ENCODE measurements at places on chromosomes 2 and 18. TPM values are rescaled to one million over a fixed set of nuclear protein-coding genes. Genes with fewer than 3 reads are reported as not detected.

The FBXO41 gene
- total RNA-seq, result 4.0 TPM

DNA sequence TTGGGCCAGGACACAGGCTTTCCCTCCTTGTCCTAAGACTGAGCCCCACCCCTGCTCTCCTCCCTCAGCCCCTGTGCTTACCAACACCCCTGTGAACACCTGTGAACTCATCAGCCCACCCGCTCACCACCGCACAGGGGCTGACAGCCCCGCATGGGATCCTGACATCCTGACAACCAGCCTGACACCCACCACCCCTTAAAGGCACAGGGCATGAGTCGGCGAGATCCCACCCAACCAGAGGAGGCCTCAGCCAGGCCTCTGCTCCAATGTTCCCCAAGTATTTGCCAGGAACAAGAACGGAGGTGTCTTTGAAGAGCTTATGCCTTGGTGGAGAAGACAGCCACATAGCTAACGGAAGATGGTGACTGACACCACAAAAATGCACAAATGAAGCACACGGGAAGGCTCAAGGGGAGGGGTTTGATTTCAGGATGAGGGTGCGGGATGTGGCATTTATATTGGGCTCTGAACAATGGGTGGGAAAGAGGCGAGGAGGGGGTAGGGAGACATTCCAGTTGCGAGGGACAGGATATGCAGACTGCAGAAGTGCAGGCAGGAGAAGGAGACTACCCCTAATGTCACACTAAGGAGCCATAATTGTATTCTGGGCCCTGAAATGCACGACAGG, 11.0 kb downstream of the RAB11FIP5 start:
- DNase-seq, result peak; percentile 38

DNA sequence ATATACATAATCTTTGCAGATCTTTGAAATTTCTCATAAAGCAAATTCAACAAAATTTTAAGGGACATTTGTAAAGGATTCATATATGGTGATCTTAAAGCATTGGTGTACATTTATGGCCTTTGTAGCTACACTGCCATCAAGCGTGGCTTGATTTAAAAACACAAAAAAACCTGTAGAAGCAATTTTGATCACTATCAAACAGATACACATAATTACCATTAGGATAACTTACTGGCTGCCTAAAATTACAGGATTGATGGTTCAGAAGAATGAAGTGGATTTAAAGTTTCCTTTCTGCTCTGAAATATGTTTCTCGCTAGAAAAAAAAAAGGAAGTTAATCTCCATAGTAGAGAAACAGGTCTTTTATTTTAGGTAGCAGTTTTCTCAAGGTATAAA, 31.4 kb downstream of the MAPRE2 start:
- no peak for DNase-seq

- no peak for DNase-seq
These were observed 88.5 kb downstream of the PTRHD1 start for GRCh38 chr2:24704692-24705091.

DNA sequence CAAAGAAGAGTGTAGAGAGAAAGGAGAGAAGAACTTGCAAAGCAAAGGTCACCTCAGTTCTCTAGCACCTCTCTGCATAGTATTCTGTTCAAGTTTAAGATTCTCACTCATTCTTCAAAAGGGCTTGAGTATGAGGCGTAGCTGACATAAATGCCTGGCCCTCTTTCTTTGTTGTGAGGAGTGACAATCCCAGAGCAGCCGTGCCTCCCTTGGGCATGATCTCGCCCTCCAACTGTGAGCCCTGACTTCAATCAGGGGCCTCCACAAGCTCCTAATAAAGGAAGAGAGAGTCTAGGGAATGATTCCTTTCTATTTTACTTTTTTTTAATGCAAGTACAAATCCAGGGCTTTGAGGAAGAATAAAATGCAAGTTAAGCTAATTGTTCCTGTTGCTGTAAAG, 402.7 kb downstream of the LRP1B start:
- DNase-seq, result no peak

DNA sequence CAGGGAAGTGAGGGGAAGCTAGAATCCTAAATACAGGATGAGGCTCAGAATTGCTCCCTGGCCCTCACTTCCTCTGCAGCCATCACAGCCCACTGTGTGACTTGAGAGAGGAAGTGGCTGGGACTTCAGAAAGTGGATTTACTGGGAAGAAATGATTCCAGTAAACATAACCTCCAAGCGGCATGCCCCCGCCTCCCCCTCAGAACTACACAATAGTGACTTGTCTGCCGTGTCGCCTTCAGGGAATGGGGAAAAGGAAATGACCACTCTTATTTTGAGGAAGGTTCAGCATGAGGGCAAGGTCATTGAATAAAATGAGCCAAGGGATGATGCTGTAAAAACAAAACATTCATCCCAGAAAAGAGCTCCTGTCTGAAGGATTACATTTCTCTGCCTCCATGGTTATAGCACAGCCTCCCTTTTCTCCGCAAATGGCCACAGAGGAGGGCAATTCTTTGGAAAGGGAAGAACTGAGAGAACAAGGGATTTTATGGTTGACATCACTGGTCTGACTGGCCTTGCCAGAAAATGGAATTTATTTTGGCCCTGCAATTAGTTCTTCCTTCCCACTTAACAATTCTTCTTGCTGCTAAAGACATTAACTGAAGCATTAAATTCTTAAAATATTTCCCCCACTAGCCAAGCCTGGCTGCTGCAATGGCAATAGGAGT, 78.9 kb upstream of the DAPL1 start:
- DNase-seq, result no peak

Measured in LHCN-M2 (cell line).